Stimulated activated CD8-positive, alpha-beta memory T cell treated with anti-CD3 and anti-CD28 coated beads, Interleukin-15, amount 100 ng/mL, for 24 hours (primary cell): ENCODE measurements at places on chromosomes 7 and 10.

- DNase-seq: no peak
Measured at GRCh38 chr10:106660550-106660949, 504.0 kb downstream of the SORCS1 start.

- no peak for DNase-seq
Measured at GRCh38 chr10:90604636-90605035, 253.2 kb downstream of the HTR7 start.

DNA sequence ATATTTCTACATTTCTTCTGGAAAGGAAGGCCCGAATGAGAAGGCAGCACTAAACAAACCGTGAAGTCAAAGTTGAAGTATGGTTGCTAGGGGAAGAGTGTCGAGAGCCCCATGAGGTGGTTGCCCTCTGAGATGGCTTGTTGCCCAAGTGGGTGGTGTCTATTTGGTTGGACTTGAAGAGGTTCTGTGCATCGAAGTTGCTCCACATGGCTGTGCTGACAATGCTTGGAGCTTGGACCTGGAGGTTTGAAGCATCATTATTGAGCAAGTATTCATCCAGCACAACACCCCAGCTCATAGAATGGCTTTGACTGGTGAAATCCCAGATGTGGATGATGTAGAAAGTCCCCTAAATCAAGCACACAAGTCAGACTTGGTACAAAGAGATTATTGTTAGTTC lies 165.2 kb upstream of the CDCA7L start:
- DNase-seq: no peak

DNA sequence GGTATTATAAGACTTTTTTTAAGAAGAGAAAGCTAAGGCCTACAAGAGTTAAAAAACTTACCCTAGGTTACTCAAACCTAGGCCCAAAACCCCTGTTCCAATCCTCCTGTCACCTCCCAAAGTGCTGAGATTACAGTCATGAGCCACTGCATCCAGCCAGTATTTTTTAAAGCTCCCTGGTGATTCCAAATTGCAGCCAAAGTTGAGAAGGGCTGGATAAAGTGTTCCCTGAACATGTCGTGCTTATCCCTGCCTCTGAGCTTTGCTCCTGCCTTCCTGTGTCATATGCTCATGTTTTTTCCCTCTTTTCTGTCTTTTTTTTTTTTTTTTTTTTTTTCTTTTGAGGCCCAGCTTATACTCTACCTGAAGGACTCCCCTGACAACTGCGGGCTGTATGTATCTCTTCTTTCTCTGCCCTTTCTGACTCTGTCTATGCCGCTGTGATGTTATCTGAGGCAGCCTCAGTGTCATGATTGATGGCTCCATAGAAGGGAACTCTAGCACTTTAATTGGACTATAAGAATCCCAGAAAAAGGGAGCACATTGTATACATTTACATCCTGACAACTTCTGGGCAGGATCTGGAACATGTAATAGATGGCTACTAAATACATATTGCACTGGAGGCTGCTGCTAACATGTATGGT lies 8.0 kb downstream of the AKR1B10 start:
- DNase-seq: no peak

- no peak for DNase-seq
Measured at GRCh38 chr7:102811942-102812678, 63.3 kb downstream of the FAM185A start.

GRCh38 chr10:88091490-88092061 lies 228.2 kb downstream of the PTEN start:
- DNase-seq: peak; percentile 27

- DNase-seq: no peak
Measured at GRCh38 chr7:110307776-110308175, 783.2 kb upstream of the LRRN3 start.

DNA sequence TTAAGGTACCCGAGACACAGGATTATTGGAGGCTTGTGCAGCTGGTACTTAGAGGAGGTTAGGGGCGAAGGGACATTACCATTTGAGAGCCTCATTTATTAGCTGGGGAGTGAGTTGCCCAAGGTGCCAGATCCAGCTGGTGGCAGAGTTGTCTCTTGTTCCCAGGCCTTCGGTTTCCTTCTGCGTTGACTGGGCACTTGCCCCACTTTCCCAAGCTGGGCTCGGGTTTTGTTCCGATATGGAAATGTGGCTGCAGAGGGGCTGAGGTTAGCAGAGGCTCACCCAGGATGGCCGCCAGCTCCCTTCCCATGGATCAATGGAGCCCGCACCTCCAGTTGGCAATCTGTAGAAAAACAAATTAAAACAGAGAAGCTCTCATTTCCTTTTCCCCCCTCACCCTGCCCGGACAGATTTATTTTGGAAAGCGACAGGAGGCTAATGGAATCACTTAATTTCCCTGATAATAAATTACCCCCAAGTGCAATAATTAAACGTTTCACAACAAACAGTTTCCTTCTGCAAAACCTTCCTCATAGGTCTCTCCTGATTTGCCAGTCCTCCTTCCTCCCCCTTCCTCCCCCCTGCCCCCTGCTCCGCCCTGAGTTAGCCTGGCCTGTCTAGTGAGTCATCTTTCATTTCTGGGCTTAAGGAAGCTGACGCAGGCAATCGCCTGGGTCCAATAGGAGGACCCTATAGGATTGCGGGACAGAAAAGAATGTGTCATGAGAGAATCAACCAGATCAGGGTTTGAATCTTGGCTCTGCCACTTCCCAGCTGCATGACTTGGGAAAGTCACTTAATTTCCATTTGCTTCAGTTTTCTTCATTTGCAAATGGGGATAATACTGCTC lies 51.7 kb downstream of the ADRA2A start:
- DNase-seq: no peak

DNA sequence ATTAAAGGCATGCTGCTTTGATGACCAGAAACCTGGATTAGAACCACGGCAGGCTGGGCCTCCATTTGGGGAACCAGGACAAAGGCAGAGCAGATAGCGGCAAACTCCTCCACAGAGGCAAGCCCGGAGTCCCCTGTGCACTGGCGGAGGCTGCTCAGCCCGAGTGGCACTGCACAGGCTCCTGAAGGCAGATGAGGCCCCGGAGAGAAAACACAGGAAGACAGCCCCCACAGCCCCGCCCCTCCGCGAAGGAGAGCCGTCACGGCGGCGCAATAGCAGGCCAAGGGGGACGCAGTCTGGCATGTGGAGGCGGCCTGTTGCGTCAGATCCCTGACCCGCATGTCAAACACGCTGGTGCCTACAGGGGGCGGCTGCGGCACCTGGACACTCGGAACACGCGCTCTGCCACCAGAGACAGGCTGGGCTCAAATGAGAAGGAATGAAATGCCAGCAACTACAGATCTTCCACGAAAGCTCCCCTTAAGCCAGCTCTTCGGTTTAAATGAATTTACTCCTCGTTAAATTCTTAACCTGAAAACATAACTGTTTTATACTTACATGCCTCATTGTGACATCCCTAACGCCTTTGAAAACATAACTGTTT lies 128.5 kb downstream of the MAD1L1 start:
- peak; percentile 50 for DNase-seq

- no peak for DNase-seq
Measured at GRCh38 chr10:128711806-128712205, 585.6 kb upstream of the MKI67 start.

DNA sequence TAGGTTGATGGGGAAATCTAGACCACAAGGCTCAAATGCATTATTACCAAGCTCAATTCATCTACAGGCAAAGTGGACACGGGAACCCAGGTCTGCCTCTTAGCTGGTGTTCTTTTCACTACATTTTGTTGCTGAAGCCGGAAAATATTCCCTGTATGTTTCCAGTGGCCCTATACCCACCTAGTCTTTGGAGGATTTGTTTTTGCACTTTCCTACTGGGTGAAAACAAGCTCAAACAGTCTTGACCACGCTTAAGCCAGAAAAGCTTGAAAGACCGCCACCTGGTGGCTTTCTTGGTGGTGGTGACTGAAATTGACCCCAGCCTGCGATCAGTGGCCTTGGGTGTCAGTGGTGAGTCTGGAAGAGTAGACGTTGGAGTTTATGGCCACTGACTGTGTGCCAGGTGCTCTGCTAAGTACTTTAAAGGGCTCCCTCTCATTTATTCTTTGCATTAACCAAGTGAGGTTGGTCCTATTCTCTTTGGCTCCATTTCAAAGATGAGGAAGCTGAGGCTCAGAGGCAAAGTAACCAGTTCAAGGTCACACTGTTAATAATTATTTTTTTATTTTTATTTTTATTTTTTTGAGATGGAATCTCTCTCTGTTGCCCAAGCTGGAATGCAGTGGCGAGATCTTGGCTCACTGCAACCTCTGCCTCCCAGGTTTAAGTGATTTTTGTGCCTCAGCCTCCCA lies 11.1 kb upstream of the CRTAC1 start:
- peak; percentile 16 for DNase-seq

DNA sequence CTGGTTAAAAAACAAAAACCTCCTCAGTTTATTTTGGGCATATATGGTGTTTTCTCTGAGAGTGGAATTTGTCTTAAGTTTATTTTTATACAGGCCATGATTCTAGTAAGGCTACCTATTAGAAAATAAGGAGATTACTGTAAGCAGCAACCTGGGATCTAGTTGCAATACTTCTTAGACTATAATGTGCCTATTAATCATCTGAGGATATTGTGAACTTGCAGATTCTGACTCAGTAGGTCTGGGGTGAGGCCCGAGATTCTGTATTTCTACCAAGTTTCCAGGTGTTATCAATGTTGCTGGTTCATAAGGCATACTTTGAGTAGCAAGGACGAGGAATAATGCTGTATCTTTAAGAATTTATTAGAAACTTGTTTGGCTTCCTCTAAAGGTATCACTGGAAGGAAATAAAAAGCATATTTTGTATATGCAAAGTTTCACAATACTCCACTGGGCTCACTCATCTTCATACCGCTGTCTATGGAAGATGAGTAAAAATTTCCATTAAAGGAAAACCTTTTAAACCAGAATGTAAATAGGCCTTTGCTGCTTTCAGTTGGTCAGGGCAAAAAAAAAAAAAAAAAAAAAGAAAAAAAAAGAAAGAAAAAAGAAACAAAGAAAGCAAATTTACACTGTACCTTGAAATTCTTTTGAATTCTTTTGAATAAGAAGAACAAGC lies 105.8 kb downstream of the BMPER start:
- DNase-seq: no peak

DNA sequence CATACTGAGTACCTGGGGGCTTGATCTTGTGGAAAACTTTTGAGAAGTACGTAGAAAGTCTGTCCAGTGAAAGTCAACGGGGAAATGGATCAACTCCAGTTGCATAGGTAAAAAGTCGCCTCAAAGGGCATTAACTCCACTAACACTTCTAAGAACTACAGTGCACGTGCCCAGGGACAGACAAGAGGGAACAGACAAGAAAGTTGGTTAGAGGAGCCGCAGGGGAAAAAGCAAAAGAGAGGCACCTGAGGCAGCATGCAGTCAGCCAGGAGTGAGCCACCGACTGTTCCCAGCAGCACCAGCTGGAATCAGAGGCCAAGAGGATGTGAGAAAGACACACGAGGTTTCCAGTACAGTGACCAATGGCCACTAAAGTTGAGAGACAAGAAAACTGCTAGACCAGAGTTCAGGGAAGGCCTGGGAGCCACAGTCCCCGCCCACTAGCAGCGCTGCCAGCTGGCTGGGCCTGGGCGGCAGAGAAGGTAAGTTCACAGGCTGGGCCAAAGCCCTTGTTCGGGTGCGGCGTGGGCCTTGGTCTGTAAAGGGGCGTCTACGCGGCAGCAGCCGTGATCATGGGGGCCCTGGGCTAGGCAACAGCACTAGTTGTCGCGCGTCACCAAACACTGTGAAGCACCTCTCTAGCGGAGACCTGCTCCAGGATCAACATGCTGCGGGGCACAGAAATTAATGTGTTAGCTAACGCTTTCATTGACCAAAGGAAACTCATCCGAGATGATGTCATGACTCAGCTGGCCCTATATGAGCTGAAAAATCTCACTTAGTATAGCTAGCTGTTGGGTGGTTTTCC lies 14.0 kb downstream of the ITGB1 start:
- no peak for DNase-seq

- DNase-seq: no peak
Measured at GRCh38 chr7:132276976-132277725, 299.1 kb downstream of the PLXNA4 start.

DNA sequence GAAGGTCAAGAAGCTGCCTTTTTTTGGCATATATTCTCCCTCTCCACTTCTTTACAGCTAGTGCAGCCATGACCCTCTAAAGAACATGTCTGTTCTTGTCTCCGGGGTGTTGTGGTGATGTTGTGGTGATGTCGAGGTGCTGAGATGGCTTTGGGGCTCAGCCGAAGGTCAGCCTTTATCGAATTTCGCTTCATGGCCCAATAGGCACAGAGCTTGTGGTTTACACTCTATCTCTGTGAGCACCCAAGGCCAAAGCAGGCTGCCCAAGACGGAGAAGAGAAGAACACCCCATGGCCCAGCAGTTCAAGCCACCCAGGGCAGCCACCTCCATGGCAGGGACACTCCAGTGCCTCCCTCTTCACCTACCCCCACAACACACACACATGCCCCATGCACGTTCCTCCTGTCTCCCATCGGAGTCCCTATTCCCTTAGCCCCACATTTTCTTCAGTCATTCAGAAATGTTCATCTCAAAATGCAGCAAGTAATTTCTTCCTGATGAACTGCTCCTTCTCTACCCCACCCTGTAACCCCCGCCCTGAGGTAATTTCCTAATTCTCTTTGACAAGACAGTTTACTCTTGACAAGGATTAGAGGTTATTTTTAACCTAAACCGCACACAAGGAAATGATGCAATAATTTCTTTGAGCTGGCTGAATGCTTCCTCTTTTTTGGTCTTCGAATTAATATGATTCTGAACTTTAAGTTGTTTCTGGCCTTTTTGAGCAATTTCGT lies 18.6 kb upstream of the ADRB1 start:
- no peak for DNase-seq

DNA sequence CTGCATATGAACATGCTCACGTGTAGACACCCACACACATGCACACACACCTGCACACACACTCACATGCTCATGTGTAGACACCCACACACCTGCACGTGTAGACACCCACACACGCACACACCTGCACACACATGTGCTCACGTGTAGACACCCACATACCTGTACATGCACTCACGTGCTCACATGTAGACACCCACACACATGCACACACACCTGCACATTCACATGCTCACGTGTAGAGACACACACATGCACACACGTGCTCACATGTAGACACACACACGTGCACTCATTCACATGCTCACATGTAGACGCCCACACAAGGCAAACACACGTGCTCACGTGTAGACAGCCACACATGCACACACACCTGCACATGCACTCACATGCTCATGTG lies 275.8 kb downstream of the PTPRN2 start:
- DNase-seq: no peak
